ENCODE measurements at places on chromosomes 2 and 18.

- DNase-seq, result peak; percentile 68
Measured at GRCh38 chr2:101473911-101474701, 806 bp downstream of the RFX8 start.

- DNase-seq, result no peak
Measured at GRCh38 chr2:26290001-26290400, 45.3 kb downstream of the HADHB start.

GRCh38 chr2:36693825-36694224 is 2.7 kb upstream of the VIT start:
- DNase-seq, result no peak

DNA sequence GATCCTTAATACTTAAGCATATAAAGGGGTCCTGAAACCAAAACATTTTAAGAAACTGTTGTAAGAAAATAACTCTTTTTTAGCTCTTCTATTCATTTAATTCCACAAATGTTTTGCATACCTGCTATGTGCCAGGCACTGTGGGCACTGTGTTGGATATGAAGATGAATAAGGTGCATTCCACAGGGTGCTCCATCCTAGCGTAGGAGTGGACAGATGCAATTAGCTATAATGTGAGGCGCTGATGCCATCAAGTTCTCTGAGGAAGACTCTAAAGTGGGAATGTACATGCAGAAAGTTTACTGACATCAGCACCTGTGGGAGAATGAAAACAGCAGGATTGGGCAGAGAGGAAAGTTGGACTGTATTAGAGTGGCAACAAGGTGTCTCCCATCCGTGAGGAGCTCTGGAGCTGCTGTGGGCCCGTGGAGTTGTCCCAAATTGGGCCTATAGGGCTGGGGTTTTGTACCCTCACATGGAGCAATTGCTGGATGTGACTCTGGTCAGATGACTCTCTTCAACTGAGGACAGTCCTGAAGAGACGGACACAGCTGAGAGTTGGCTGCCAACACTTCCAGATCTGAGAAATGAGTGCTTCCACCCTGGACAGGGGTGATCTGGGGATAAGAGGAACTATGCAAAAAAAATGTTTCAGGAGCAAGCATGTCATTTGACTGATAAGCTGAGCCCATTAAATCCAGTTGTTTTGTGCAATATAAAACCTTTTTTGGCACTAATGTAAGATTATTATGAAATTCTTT is 22.3 kb downstream of the CD8A start:
- DNase-seq, result no peak

- peak; percentile 41 for DNase-seq
Measured at GRCh38 chr18:62898359-62898758, 183.0 kb downstream of the PHLPP1 start.

- peak; percentile 24 for DNase-seq
Measured at GRCh38 chr2:162153608-162154224, 1.7 kb upstream of the GCG start.

- DNase-seq, result no peak
Measured at GRCh38 chr2:183542606-183543005, 418.4 kb downstream of the NUP35 start.

DNA sequence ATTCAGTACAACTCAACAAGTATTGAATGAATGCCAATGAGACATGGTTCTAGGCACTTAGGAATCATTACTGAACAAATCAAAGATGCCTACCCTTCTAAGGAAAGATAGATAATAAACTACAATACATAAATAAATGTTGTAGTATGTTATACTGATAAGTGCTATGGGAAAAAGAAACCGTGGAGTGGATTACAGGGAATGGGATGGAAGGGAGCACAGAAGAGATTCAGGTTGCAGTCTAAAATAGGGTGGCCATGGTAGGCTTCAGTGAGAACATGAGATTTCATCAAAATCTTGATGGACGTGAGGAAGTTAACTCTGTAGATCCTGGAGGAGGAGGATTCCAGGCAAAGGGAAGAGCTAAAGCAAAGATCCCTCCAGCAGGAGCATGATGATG is 17.9 kb upstream of the CREB1 start:
- DNase-seq, result no peak

DNA sequence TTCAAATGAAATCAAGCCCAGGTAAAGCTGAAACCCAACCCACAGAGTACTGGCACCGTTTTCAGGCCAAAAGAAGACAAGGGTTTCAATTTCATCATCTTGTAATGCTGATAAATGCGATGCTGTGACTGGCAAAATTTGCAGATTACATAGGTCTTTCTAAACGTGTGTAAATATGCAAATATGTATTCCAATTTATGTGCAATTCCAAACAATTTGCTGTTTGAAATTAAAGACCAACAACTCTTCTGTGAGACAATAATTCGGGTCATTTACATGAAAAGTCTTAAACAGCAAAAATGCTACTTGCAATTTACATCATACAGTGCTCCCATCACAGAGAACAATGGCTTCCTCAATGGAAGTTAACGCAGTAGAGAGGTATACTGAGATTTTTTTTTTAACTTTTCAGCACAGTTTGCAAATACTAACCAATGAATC is 2.8 kb upstream of the ZNF532 start:
- DNase-seq, result no peak

DNA sequence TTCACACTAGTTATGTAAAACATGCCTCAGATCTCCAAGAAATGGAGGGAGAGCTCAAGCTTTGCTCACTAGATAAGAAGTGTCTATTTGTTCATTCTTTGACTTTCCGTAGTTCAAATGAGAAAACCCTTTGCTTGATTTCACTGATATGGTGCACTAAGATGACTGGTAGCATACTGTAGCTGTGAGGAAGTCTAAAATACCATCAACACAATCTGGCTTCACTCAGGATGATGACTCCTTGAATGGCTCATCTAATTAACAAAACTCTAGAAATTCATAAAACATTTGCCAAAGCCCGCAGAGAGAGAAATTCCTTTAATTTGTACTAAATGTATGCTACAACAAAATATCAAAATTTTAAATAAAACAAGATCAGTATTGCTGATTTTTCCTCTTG is 152.8 kb upstream of the STK17B start:
- DNase-seq, result no peak

DNA sequence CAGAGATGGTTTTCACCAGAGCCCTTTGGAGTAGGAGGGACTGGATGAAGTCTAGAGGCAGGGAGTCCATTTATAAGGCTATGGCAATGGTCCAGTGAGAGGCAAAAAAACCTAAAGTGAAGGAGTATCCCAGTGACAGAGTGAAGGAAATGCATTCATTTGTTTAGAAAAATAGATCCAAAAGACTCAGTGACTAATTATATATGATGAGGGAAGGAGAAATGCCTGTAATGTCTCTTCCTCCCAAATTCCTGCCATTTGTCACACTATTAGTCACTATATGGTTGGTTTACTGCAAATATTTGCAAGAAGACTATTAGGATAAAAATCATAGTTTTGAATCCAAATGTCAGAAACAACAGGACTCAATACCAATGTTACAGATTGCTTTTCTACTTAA is 104.2 kb downstream of the ZNF521 start:
- DNase-seq, result no peak

DNA sequence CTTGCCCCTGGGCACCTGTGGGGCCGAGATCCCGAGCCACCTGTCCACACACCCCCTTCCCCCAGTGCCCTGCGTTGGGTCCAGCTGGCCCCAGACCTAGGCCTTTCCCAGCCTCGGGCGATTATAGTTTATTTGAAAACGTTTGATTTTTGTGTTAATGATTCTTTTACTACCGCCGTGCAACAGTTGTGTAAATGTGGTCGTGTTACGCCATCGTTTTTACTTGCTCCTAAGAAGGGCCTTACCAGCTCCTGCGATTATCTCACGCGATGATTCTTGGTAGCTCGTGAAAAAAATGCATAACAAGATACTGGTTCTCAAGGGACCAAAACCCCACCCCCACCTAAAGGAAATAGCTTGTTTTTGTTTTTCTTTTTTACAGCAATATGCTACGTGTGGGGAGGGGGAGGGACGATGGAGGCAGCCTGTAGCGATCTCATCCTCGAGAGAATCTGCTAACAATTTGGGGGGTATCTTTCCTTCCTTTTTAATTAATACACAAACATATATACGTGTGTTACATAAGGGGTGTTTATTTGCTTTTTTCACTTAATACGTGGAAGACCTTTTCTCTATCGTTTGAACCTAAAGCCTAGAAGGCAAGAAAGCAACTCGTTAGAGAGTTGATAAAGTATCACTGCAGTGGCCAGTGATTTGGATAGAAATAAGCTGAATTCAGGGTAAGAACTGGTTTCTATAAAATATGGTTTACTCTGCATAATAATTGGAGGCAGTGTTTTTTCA is 1.0 kb downstream of the ZDBF2 start:
- DNase-seq, result peak; percentile 8

GRCh38 chr18:75782204-75782603 is 354.7 kb upstream of the SMIM21 start:
- no peak for DNase-seq

DNA sequence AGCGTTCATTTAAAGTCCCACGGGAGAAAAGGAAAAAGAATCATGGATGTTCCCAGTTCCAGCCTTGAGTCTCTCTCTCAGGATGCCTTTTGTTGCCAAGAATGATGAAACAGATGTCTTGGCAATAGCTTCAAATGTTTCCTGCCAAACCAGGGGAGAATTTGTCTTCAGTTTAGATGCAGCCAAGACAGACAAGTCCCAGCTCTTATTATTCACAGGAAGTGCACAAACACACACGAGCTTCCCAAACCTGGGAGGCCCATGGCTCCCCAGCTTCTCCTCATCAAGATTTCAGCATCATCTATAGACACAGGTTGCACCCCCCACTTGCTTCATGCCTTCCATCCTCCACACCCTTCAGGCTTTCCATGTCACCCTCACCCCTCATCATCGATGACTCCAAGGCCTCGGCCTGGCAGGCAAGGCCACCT is 45.9 kb downstream of the HS1BP3 start:
- DNase-seq, result no peak

- no peak for DNase-seq
Measured at GRCh38 chr2:121582272-121582671, 51.6 kb downstream of the RNU4ATAC start.

- DNase-seq, result no peak
Measured at GRCh38 chr2:126777620-126777978, 121.1 kb upstream of the TEX51 start.

GRCh38 chr2:42105330-42106256 is 57.8 kb downstream of the PKDCC start:
- peak; percentile 69 for DNase-seq

GRCh38 chr2:73268830-73269685 is 15.2 kb downstream of the FBXO41 start:
- DNase-seq, result peak; percentile 68

- no peak for DNase-seq
Measured at GRCh38 chr18:35590935-35591334, 9.4 kb downstream of the GALNT1 start.

GRCh38 chr2:151388011-151388410 is 21.7 kb upstream of the RIF1 start:
- DNase-seq, result no peak

GRCh38 chr18:28175930-28176697 is 816 bp downstream of the CDH2 start:
- no peak for DNase-seq

GRCh38 chr2:67124531-67124930 is 272.6 kb upstream of the ETAA1 start:
- DNase-seq, result no peak

DNA sequence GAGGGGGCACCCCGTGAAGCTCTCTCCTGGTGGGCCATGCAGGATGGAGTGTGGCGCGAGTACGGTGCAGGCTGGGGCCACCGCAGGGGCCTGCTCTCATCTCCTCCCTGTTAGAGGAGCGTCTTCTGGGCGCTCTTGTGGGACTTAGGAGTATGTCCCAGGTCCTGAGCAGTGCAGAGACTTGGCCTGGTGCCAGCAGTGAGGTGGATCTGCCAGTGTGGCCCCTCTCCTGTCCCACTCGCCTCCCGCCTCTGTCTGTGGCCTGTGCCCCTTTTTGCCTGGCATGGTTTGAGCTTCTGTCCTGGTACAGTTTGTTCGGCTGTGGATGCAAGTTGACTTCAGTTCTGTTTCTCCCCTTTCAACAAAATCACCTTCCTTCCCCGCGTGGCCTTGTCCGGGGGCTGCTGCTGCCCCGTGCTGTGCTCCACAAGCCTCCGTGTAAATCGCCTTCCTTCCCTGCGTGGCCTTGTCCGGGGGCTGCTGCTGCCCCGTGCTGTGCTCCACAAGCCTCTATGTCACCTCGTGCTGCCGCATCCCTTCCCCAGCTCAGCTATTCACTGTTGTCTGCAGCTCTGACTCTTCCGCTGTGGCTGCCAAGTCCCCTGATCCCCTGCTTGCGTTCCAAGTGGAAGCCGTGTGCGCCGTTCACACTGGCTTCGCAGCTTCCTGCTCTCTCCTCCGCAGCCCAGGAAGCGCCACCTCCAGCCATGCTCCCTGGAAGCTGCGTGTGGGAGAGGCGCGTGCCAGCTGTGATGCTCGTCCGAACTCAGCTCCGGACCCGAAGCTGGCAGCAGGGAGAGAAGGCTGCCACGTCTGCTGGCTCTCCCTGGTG is 13.7 kb downstream of the LDLRAD4 start:
- no peak for DNase-seq

GRCh38 chr18:70649683-70650082 is 360.8 kb downstream of the SOCS6 start:
- no peak for DNase-seq

DNA sequence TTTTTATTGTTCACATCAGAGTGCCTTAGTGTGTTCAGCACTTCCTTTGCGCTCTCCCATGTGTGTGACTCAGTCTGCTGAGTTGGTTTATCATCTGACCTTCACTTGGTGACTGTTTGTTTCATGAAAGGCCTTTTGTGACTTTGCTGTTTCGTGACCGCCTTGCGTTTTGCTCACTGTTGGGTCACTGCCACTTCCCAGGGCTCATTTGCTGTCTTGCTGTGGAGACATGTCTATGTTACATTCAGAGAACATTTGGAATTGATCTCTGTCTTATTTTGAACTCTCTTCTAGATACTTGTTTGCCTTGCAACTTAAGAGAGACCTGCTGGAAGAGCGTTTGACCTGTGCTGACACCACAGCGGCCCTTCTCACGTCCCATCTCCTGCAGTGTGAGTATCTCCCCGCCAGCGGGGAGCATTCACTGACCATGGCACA is 54.7 kb downstream of the FARP2 start:
- no peak for DNase-seq

DNA sequence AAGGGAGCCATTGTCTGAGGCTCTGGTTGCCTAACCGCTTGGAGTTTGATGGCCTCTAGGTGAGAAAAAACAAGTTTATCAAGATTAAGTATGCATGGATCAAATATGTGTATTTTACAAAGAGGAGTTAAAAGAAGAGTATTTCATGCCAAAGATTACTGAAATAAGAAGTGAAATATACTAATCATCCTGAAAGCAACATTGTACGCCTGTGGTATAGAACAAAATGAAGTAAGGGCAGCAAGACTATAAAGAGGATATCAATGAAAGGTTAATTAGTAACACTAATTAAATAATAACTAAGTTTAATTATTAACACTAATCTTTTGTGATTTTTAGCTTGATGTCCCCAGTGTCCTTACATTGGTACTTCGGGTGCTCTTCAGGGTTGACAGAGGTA is 276.7 kb downstream of the CALCRL start:
- DNase-seq, result no peak

DNA sequence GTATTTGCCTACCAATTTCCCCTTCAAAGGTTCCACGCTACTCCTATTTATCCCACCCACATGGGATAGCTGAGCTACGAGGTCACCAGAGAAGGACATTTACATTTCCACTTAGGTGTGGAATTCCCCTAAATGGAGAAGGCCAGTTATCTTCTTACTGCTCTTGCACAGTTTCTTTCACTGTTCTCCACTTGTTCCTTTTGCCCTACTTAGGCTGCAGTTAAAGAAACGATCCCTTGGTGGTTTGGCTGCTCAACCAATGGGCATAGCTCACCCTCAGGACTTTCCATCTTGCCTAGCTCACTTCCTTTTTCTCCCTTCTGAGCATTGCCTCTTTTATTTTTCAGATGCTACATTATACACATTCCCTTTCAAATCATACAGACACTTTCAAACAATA is 11.2 kb upstream of the NABP1 start:
- no peak for DNase-seq

- no peak for DNase-seq
Measured at GRCh38 chr2:173523497-173523896, 168.8 kb downstream of the CDCA7 start.
